ENCODE measurements at places on chromosomes 16 and 17. TPM values are rescaled to one million over a fixed set of nuclear protein-coding genes. Genes with fewer than 3 reads are reported as not detected.
A peak's percentile ranks its signal among the peaks of the same experiment; 100 is the strongest.

DNA sequence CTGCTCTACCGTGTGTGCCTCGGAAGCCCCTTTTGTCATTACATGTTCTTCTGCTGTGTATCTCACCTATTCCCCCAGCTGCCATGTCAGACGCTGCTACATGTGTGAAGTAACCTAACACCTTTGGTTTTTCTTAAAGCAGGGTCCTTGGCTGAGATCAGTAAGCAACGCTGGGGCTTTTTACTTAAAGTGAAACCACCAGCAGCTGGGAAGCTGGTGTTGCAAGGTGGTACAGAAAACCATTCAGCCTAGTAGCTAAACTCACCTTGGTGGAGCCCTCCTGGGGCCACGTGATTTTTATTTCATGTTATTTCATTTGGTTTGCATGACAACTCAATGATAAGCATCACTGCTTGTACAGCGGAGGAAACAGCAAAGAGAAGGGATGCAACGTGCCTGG, 62.6 kb downstream of the PLCG2 start:
- no peak for DNase-seq

GRCh38 chr17:21094298-21094704, 32.5 kb upstream of the DHRS7B start:
- no peak for DNase-seq

- no peak for DNase-seq
These were observed 16.6 kb downstream of the KRT9 start for GRCh38 chr17:41555105-41555887.

DNA sequence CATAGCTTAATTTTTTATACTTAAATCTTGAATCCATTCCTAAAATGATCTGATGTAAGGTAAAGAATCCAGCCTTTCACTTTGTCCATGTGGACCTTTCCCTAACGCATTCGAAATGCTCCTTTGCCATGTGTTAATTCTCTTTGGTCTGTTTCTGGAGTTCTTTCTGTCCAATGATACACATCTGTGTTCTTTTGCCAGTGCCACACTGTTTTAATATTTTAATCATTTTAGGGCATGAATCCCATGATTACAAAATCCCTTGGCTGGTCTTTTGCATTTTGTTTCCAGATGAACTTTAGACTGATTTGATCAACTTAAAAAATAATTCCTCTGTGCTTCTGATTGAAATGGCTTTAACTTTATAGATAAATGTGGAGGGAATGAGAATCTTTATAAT, 74.1 kb downstream of the NTN1 start:
- DNase-seq = no peak

DNA sequence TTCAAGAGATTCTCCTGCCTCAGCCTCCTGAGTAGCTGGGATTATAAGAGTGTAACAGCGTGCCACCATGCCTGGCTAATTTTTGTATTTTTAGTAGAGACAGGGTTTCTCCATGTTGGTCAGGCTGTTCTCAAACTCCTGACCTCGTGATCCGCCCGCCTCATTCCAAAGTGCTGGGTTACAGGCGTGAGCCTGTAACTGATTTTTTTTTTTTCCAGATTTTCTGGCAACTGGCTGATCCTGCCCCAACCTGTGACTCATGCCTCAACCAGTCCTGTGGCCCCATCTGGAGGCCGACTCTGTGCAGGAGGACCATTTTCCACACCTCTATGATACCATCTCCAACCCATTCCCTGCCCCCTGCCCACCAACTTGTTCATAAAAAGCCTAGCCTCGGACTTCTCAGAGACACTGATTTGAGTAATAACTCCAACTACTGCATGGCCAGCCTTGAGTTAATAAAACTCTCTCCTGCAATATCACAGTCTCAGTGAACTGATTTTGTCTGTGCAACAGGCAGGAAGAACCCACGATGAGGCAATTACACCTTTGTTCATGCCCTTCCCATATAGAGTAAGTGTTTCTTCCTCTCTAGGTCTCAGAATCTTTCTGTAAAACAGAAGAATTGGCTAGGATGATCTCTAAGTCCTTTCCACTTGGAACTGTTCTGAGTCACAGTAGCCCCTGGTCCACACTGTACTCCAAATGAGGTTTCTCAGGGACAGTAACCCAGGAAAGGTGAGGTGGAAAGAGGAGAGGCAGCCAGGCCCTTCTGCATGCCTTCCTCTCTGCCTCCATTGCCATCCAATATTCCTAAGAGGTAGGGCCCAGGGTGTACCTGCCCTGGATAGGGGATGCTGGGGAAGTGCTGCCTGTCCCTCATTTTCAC, 8.8 kb upstream of the CNOT1 start:
- DNase-seq = no peak

DNA sequence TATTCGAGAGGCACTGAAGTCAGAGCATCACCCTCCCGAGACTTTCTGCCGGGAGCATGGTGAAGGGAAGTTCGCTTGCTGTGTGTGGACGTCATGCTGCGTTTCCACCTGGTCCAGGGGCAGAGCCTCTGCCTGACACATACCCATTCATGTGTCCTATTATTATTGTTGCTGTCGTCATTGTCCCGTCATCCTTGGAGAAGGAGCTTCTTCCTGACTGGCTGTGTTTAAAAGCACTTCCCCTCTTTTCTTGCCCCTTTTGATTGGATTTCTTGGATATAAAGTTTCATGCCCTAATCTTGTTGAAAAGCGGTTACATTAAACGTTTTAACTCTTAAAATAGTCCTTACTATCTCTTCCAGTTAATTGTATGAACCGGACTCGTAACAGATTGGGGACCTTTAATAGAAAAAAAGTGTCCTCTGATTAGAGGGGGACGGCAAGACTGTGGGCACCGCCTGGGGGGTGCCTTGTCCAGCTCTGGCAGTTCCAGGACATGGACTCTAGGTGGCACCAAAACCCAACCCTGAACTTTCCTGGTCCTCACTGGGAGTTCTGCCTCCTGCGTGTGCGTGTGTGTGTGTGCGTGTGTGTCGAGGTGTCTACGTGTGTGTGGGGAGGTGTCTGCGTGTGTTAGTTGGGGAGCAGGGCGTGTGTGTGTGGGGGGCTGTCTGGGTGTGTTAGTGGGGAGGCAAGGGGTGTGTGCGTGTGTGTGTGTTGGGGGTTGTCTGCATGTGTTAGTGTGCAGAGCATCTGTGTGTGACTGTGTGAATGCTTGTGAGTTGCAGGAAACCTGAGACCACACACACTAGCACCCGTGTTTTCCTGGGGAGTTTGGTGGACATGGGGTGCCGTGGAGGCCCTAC, 133.3 kb upstream of the CIBAR2 start:
- peak; percentile 63 for DNase-seq

Gene ASPA
- total RNA-seq = not detected

Data from activated naive CD8-positive, alpha-beta T cell treated with anti-CD3 and anti-CD28 coated beads, Interleukin-2, amount 10 ng/mL, durations not matched to agents 7 days and 5 days (primary cell).